ENCODE measurements at places on chromosomes 3 and 15.

- DNase-seq = no peak
These were observed 857.8 kb downstream of the TUSC7 start for GRCh38 chr3:117567382-117567781.

- no peak for DNase-seq
These were observed 22.9 kb upstream of the MED12L start for GRCh38 chr3:151062611-151063010.

- DNase-seq = peak; percentile 58
These were observed 1.8 kb downstream of the FOXL2 start for GRCh38 chr3:138944929-138945708.

DNA sequence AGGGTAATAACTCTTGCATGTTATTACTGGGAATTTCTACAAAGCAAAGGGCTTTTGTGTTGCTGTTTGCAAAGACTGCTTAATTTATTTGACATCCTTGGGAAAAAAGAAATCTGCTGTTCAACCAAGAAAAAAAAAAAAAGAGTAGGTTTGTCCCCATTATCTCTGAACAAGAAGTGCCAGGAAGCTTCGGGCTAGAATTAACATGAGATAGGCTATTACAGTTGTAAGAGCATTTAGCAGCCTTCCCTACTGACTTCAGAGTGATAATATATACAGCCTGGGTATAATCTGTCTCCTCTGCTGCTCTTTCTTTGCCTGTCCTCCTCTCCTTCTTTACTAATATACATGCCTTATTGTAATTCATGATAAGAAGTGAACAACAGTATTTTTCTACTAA lies 23.3 kb upstream of the CHMP2B start:
- no peak for DNase-seq

- no peak for DNase-seq
These were observed 124.2 kb upstream of the ADPGK start for GRCh38 chr15:72907733-72908132.

- DNase-seq = no peak
These were observed 50.5 kb upstream of the FGD5 start for GRCh38 chr3:14768182-14768790.

DNA sequence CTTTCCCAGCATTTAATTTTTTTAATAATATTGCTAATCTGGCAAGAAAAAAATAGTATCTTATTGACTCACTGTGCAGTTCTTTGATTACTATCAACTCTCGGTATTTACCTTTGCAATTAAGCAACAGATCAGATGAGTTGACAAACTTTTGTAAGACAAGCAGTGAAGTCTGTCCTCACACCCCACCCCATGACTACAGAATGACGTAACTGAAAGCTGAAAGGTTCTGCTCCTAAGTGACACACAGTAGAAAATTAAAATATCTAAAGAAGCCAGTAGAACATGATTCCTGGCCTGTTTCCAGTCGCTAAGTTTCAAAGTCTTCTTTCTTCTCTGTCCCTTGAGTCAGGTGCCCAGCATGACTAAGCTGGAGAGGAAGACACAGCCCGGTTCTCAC lies 135.5 kb downstream of the STT3B start:
- DNase-seq = no peak

DNA sequence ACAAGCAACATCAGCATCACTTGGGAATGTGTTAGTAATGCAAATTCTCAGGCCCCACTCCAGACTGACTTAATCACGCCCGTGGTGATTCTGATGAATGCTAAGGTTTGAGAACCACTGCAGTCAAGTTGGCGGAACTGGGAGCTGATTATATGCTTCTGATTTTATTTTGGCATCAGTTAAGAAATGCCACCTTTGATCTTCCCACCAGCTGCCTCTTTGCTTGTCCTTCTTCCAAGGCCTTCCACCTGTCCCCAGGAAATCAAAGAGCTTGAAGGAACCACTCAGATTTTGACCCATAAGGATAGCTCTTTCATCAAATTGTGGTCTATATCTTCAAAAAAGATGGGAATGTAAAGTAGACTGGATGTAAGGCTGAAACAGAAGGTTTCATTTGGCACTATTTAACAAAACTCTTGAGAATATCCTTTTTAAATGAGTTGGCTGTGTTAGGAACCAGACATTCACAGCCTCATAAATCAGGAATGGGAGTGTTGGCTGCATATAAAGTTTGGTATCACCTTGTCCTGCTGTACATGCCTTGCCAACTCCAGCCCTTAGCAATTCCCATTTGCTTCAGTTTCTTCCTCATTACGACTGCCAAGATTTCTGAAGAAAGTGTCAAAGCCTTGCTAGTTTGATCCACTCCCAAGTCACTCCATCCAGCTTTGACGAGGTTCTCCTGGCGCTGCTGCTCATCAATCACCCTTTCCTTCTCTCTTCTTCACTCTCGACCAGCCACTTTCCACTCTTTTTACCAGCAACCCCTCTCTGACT lies 125.8 kb upstream of the NPHP3 start:
- DNase-seq = no peak

GRCh38 chr15:34721802-34722438 lies 32.9 kb downstream of the GJD2 start:
- DNase-seq = peak; percentile 66

DNA sequence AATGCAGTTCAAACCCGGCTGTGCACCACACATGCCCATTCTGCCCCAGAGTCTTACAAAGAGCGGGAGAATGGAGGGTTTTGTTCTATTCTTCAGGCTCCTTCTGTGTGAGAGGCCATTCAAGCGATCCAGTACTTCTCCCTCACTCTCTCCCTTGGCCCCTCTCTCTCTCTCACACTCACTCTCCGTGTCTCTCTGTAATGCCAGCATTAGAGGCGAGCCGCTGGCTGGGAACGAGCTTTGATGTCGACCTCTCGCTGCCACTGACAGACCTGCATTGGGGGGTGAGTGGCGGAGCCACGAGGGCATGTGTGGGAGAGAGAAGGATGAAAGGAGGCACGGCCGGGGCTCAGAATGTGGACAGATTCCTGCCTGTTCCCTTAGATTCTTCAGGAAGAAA lies 231.7 kb upstream of the ARRDC4 start:
- no peak for DNase-seq

- peak; percentile 76 for DNase-seq
These were observed 64.9 kb upstream of the POLG start for GRCh38 chr15:89399238-89400115.

DNA sequence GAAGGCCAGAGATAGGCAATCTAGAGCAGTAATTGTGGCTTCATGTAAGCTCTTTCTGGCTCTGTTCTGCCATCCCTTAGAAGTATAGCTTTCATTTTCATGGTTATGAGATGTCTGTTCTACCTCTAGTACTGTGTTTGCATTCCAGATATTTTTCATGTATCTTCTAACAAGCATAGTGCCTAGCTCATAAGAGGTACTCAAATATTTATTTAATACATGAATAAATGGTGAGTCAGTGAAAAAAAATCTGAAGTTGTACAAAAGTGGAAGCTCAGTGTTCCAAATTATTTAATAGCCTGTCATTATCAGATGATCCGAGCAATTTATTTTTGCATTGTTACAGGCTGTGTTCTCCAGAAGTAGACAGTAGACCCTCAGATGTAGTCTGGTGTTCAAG lies 64.3 kb downstream of the OXSM start:
- DNase-seq = no peak

GRCh38 chr3:40741729-40742128 lies 217.0 kb downstream of the ZNF621 start:
- no peak for DNase-seq

DNA sequence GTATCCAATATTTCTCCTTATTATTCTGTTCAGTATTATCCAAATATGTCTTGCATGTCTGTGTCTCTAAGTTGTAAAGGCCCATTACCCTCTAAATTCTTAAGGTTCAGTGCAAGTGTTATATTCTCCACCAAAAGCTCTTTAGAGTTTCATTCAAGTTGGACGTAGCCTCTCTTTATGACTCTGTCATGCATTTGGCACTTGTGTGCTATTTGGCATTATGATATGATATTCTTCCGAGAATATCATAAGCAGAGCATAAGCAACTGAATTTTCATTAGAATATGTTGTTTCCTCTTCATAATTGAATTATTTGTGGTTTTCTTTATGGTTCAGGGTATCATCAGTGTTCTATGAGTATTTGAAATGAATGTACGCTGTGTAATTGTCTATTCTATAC lies 594.2 kb downstream of the NAALADL2 start:
- DNase-seq = no peak

DNA sequence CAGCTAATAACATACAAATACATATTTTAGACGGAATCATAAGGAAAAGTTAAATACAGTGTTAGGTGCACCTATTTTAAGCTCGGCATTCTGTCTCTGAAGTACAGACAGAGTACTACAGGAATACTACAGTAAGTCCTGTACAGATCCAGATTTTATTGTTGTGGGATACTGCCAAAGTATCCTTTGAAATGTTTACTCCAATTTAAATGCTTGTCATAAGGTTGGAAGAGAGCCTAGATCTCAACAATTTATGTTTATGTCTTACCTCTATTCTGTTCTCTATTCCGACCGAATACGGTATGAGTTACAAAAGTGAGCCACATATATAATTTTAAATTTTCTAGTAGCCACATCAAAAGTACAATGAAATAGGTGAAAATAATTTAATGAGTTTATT lies 25.3 kb downstream of the PLD1 start:
- no peak for DNase-seq

GRCh38 chr15:39312984-39313383 lies 267.9 kb upstream of the THBS1 start:
- DNase-seq = no peak

GRCh38 chr3:72035606-72036005 lies 250.7 kb upstream of the PROK2 start:
- no peak for DNase-seq

DNA sequence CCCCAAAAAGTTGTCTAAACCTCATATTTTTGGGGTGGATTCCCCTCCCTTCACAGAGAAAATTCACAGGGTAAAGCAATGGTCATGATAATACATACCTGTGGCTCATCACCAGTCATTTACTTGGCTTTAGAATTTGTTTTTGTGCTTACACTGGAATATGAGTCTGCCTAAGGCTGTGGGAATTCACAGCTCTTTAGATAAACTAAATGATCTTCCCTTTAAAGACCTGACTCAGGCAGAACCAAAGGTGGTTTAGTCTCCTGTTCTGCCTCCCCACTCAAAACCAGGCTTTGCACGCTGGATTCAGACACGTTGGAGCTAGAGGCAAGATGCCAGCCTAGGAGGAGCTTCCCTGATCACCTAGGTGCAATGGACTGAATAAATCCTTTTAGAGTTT lies 40.3 kb upstream of the BNC1 start:
- DNase-seq = no peak

DNA sequence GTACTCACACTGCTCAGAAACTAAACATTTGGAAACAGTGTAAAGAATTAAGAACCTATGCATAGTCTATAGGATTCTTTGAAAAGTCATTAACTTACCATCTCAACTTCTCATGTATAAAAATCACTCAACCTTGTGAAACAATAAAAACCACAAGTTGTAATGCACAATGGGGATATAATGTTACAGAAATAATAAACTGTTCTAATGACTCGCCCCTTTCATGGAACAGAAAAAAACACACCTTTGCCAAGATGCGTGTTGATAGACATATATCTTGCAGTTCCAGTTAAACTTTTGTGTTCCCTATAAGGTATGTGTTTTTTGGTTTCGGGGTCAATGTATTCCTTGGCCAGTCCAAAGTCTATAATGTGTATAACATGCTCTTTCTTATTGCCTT lies 50.8 kb upstream of the PPIB start:
- DNase-seq = no peak

DNA sequence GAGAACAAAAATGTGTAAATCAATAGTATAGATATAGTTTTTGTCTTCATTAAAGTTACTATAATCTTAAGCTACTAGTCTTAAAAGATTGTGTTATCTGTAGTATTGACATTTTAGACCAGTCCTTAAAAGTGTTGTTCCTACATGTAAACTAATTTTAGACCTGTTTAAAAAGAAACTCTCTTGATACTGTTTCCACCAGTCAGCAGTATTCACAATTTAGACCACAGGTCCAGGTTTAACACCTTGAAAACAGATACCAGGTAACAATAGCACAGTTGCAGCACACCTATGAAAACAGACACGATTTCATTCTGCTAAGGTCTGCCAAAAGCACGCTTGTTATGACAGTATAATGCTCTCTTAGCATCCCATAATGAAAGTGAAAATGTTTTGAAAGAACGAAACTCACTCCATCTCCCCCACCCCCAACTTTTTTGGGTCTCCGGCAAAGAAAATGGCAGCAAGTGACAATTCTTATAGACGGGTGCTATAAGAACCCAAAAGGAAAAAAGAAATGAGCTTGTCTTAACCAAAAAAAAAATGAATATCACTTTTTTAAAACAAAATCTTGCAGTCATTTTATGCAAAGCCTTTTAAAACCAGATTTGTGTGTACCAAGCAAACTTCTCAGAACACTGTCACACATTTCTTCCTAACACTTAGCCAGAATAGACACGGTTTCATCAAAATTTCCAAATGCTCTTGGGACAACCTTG lies 1.6 kb downstream of the EIF4E3 start:
- no peak for DNase-seq

DNA sequence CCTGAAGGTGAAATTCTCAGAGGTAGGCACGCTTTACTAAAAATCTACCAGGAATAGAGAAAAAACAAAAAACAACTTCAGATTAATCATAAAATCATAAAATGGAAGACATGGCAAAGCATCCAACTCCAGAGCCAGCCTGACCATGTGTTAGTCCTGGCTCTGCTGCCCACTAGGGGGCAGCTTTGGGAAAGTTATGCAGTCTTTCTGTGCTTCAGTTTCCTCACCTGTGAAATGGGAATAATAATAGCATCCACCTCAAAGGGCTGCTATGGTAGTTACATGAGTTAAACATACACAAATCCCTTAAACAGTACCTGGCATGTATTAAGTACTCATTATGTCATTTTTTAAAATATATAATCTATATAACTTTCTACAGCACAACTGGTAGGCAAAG lies 52.3 kb downstream of the WNT5A start:
- DNase-seq = no peak

DNA sequence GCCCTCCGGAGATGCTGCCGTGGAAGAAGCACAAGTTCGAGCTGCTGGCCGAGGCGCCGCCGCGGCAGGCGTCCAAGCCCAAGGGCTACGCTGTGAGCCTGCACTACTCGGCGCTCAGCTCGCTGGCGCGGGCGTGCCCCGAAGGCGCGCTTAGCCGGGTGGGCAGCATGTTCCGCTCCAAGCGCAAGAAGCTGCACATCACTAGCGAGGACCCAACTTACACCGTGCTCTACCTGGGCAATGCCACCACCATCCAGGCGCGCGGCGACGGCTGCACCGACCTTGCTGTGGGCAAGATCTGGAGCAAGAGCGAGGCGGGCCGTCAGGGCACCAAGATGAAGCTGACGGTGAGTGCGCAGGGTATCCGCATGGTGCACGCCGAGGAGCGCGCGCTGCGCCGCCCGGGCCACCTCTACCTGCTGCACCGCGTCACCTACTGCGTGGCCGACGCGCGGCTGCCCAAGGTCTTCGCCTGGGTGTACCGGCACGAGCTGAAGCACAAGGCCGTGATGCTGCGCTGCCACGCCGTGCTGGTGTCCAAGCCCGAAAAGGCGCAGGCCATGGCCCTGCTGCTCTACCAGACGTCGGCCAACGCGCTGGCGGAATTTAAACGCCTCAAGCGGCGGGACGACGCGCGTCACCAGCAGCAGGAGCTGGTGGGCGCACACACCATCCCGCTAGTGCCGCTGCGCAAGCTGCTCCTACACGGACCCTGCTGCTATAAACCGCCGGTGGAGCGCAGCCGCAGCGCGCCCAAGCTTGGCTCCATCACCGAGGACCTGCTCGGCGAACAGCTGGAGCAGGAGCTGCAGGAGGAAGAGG lies 1.3 kb downstream of the FAM43A start:
- peak; percentile 75 for DNase-seq
